Stimulated activated CD4-positive, alpha-beta T cell treated with anti-CD3 and anti-CD28 coated beads, Interleukin-12 subunit alpha, Interleukin-12 subunit beta, amount 100 ng/mL, for 4 hours (primary cell): ENCODE measurements at places on chromosomes 12 and 14.

DNA sequence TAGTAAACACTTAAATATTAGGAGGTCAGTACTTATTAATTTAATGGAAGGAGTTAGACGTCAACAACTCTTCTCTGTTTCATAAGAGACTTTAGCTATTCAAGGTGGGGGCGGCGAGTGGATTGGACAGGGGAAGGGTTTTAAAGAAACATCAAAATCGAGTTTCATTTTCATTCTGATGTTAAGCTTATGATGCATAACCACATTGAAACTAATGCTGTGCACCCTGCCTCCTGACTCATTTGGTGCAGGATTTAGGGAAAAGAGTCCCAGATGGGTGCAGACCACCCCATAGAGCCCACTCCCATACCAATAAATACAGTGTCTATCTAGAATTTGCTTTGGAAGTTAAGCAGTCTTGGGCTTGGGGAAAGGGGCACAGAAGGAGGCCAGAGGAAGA lies 7.4 kb downstream of the ZBTB39 start:
- peak; percentile 37 for DNase-seq

DNA sequence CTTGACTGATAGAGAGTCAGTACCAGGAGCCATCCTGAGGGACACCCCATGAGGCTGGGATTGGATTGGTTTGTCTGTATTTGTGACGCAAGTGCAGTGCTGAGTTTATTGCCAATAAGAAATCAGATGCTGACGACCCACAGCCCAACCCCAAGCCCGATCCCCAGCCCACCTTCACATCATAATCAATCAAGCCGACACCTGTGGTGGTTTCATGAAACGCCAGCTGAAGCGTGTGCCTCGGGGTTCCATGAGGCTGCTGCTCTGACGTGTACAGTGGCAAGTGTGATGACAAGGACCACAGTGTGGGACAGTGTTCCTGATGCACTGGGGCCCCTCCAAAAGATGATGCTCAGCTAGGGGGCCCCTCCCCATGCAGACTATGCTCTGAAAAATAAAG lies 62.1 kb upstream of the C14orf180 start:
- no peak for DNase-seq

DNA sequence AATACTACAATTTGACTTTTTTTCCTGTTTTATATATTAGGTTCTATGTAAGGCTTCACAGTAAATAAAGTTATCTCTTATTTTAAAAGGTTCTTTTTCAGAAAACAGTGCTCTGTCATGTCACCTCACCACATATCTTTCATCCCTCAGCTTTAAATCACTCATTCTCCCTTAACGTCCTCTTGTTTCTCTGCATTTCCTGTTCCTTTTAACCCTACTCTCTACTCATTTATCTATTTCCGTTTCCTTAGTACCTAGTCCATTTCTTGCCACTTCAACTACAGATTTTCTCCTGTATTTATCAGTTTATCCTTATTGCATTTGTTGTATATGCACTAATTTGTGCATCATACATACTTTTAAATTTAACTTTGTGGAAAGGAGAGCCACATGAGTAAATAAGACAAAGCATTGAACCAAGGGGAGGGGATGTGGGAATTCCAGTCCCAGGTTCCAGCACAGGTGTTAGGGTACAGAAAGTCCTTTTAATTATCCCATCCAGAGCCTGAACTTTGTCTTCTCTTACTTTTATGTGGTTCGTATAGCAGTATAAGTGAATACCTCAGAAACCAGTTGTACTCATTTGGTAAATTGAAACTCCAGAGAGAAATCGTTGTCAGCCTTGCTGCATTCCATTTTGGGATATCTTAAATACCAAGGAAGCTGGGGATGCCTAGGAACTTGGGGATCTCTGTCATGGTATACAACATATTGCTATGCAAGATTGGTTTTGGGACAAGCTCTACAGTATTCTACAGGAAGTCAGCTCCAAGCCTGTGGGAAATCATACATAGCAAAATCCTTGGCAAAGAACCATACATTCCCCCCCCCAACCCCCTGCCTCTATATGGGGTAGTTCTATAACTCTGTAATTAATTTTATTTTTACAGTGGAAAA lies 120.5 kb downstream of the DIP2B start:
- DNase-seq: no peak

DNA sequence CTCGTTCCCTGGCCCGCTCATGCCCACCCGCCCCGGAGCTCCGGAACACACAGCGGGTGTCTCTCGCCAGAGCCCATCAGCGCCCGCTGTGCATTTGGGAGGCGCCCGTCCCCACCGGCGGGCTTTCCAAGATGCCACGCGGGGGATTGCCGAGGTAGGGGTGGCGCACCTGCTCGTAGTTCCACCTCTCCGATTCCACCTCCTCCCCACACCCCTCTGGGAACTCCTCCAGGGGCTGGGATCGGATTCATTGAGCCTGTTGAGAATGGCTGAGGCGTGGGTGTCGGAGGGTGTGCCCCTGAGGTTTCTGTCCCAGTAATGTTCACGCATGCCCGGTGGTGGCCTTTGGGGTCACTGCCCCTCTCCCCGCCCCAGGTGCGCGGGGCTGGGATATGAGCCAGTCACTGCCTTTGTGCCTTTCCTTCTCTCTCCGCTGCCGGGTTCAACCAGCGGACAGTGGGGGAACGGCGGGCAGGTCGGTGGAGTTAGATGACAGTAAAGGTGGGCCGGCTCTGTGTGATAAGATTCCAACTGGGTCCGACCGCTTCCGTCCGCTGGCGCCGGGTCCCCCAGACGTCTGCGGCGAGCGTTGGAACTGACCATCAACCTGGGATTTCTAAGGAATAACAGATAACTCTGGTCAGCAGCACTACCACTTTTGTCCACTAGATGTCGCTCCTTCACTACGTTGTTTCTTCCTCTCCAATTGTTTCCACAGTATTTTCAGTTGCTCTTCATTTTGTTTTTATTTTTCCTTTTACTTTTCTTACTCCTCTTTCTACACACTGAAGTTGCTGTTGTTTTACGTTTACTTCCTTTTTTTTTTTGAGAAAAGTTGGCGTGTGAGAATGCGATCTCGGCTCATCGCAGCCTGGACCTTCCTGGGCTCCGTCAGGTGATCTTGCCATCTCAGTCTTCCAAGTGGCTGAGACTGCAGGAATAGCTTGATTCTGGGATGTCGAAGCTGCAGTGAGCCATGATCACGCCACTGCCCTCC lies 178.1 kb upstream of the ALG10B start:
- DNase-seq: peak; percentile 57

- DNase-seq: no peak
These were observed 138.4 kb downstream of the SEC23A start for GRCh38 chr14:38964630-38965029.

- DNase-seq: no peak
These were observed 18.2 kb upstream of the ANAPC7 start for GRCh38 chr12:110421701-110422100.

DNA sequence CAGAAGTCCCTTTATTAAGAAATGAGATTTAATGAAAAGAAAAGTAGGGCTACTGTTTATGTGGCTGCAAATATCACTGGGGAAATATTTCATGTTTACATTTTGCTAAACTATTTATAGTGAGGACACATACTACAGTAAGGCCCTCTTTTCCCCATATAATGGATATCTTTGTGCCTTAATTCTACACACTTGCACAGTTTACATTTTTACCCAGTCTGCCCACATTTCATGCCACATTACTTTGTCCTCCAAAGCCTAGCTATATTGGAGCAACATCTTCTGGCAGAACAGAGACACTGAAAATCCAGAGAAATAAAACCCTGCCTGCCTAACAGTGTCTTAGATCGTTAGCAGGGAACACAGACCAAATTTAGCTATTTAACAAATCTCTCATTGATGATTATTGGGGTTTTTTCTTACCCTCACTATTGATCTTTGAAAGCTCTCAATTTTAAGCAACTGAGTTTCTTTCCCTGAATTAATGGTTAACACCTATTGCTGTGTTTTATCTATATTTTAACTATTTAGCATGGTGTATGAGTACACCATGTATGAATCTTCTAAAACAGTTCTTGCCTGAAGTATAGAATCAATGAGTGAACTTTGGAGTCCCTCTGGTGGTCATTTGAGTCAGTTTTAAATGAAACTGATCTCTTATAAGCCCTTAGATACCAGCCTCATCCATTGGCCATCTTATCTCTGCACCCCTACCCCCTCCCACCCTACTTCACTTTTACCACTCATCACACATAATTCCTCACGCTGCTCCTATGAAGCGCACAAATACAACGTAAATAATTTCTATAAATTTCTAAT lies 170.2 kb downstream of the BCAT1 start:
- no peak for DNase-seq

DNA sequence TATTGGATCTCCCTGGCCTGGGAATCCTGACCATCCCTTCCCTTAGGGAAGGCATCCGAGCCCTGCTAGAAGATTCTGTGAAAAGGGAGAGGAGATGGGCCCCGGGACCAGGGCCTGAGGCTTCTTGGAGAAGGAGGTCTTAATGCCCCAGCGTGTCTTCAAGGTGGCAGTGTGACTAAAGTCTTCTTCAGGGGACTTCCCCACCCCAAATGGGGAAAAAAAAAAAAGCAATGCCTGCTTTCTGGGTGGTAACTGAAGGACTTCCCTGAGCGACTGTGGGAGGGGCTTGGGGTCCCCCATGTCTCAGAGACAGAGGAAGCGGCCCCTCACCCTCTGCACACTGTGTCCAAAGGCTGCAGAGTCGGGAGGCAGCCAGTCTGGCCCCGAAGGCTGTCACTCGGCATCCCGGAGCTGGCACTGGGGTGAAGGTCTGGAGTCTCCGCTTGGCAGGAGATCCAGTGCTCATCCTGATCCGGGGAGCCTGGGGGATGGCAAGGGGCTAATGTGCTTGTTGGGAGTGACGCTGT lies 7.8 kb upstream of the PGF start:
- DNase-seq: no peak

GRCh38 chr12:43063650-43064049 lies 474.1 kb upstream of the PRICKLE1 start:
- DNase-seq: no peak

DNA sequence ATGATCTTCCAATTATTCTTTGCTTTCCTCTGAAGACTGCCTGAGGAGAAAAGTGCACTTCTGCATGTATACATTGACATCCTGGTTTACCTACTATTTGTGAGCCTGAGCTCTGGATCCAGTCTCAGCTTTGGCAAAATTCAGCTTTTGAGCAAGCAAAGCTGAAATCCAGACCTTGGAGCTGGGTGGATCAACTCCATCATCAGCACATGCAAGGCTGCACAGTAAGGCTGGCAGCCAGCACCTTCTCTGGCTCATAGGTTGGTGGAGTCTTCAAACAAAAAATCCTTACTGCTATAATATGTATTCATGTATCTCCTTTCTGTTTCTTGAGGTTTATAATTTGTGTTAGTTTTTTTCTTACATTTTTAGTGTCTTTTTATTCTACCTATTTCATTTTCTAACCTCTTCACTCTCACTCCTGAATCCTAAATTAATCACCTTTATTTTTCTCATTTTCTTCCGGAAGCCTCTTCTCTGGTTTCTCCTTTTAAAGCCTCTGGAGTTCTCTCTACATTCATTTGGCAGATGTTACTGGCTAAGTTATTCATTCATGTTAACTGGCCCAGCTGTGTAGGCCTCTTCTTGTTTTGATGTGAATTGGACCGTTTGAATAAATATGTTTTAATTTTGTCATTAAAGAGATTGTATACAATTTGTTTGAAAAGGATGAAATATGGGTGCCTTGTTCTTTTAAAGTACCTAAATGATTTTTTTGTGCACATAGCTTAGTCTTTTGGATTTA lies 224.8 kb downstream of the DACT1 start:
- no peak for DNase-seq

- DNase-seq: no peak
These were observed 50.1 kb upstream of the HIF1A start for GRCh38 chr14:61645247-61645646.

DNA sequence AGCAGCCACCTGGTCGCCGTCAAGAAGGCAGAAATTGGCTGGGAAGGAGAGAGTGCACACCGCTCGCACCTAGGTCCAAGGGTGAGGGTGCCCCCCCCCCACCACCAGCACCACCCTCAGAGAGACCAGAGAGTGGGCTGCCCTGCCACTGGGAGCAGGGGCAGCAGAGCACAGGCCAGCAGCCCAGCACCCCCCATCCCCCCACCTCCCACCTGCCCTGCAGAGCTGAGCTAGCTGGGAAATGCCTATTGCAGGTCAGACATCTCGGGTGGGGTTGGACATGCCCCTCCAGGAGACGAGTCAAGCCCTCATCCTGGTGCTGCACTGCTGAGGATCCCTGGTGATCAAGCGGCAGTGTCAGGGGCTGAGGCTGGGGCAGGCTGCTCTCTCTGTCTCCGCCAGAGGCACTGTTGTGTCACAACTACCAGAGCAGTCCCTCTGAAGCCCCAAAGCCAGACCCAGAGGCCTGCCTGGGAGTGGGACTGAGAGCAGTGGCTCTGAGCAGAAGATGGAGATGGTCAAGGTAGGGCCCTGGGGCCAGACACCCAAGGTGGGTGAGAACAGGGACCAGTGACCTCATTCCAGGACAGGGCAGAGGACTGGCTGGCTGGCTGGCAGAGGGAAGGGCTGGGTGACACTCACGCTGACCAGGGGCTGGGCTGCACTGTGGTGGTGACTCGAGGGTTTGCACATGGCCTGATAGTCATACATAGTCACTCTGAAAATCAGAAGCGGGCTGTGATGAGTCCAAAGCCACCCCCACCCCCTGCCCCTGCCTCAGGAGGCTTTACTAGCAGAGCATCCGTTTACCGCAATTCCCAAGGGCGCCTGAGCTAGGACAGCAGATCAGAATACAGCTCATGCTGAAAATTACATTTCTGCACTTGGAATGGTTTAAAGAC lies 19.7 kb upstream of the LRTM2 start:
- no peak for DNase-seq

DNA sequence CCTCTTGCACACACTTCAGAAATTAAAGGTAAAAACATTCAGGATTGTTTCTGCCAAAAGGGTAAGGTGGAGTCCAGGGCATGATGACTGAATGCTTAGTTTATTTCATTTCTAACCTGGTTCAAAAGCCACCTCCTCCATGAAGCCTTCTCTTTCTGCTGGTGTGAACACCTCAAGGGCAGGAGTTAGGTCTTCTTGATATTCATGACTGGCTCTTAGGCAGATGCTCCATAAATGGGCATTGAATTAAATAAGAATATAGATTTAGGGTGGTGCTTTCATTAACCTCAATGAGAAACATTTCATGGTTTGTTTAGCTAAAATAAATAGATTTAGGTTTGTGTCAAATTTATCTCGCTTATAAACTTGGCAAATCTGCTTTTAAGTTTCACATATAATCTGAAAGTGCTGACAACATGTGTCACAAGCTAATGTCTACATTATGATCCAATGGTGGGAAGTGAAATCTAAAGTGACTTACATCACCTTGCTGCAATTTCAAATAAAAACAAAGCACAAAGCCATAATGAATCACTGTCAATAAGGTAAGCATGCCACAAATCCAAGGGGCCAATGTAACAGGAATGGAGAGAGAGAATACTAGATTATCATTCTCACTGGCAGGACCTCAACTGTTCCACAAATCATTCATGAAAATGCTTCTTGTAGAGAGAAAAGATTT lies 72.7 kb upstream of the GRIP1 start:
- no peak for DNase-seq

DNA sequence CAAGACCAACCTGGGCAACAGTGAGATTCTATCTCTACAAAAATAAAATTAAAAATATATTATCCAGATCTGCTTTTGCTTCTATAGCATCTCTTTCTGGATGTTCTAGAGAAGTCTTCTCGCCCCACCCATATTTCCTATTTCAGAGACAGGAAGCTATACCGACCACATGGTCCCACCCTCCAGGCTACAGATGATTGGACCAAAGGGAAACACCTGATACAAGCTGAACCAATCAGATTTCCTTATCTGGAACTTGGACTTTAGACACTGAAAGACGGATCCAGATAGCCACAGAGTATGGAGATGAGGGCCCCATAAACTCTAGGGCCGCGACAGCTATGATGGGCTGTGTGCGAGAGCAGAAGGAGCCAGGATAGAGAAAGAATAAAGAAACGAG lies 48.7 kb downstream of the CCDC60 start:
- no peak for DNase-seq
